Occipital lobe (tissue), 3 donors: ENCODE measurements at places on chromosomes 16 and 17. TPM values are rescaled to one million over a fixed set of nuclear protein-coding genes. Genes with fewer than 3 reads are reported as not detected.
A peak's percentile ranks its signal among the peaks of the same experiment; 100 is the strongest.

GRCh38 chr17:79866791-79867518 lies 27.7 kb upstream of the CBX4 start:
- no peak for DNase-seq

DNA sequence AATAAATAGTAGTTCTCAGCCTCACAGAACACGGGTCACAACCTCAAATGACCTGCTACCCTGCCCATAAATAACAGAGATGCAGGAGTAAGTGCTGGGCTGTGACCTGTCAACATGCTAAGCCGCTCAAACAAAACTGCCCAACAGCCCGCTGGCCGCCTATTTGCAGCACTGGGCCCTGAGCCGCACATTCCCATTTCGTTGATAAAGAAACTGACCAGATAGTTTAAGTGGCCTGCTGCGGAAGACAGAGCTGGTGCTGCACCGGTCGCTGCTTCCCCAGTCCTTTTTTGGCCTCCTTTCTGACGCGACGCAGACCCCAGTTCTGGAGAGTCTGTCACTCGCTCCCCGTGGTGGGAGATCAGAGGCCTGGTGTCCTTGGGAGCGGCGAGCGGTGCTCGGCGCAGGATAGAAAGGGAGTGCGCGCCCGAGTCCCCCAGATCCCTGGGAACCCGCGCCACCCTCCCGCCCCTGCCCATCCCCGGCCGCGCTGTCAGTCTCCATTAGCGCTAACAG lies 349 bp upstream of the SLC6A2 start:
- DNase-seq = no peak

DNA sequence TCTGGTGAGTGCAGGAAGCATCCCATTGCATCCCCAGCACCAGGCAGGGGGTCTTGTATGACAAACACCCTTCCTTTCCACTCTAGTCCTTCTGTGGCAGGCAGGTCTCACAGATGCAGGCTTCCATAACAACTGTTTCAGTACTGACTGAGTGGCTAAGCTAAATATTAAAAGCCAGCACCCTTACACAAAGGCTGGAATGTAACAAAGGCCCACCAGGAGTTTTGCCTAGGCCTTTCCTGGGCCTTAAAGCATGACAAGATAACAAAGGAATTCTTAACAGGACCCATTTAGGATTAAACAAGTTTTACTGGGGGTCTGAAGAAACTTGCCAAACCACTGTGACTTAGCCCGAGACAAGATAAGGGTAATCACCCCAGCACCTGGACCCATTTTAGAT lies 228.9 kb upstream of the RPL38 start:
- DNase-seq = no peak

DNA sequence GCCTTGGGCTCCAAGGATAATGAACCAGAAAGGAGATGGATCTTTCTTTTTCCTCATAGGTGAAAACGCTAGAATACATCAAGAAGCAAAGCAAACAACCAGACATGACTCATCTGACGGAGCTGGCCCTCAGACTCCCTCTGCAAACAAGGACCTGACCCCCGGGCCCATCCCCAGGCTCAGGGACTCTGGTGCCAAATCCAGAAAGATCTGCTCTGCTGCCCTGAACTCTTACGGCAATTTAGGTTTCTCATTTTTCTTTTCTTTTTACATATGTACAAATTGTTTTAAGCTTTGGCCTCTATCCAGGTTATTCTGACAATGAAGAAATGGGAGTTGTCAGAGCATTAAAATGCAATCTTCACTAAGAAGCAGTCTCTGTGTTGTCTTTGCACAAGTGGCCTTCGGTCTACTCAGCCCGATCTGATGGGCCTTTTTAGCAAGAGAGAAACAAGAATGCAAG lies 17.7 kb downstream of the KNOP1 start:
- no peak for DNase-seq

GRCh38 chr16:57607676-57608461 lies 20.6 kb upstream of the ADGRG1 start:
- DNase-seq = no peak

DNA sequence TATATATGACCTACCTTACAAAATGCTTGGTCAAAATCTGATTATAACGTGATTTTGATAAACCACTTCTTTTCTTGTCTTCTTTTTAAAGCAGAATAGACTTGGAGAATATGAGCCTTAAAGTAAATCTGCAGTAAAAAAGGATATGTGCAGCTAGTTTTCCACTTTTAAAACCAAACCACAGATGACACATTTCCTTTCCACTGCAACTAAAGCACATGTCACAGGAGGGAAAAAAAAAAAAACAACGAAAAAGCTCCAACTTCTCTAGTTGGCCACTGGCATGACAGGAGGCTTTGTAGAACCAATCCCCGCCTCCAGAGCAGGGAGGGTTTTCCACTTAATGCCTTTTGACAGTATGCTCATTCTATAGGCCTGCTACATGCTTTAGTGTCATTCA lies at the start of gene EVI2A:
EVI2A (minus strand) TSS at position 142 of the 400 bp plus-strand sequence. CDS start 2,609 bp downstream, outside the sequence.
- peak; percentile 19 for DNase-seq

- no peak for DNase-seq
Measured at GRCh38 chr16:27969574-27969973, 93.9 kb downstream of the GSG1L start.

DNA sequence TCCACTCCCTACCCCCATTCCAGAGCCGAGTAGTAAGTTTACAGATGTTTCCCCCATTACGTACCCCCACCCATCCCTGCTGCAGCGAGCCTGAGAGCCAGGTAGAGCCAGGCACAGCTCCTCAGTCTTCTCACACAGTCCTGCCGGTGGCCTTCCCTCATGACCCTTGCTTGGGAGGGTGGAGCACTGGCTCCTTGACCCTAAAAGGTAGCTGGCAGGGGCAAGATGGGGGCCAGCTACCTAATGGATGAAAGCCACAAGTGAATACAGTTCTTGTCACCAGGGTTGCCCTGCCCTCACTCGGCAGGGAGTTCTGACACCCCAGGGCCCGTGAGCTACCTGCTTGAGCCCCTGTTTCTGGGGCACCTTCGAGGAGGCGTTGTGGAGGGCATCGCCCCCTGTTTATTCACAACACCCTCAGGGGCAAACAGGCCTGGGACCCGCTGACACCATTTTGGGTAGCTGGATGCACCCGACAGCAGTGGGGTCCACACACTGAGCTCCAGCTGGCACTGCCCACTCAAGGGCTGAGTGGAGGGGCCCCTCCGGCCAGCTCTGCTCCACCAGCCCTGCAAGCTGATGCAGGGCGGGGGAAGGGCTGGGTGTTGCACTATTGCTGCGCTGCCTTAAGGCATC lies 22.2 kb downstream of the ADAM11 start:
- no peak for DNase-seq

DNA sequence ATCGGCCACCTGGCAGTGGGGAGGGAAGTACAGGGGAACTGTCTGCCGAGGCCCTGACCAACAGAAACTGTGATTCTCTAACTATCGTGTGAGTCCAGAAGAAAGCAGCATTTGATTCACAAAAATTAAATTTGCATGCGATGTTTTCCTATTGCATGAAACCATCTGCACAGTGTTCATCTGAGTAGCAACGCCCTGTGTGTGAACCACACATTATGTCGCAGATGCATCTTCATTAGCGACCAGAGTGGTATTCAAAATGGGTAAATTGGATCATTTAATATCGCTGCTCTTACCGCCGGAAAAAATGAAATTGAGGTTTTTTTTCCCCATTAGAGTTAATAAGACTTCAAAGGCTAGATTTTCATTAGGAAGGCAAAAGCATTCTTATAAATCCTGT lies 260.6 kb downstream of the ABCC12 start:
- no peak for DNase-seq

GRCh38 chr17:81566461-81567126 lies 14.4 kb upstream of the FAAP100 start:
- DNase-seq = no peak

- no peak for DNase-seq
Measured at GRCh38 chr17:43308999-43309398, 75.2 kb upstream of the RNU2-1 start.

- DNase-seq = no peak
Measured at GRCh38 chr17:8740486-8740885, 4.2 kb downstream of the CCDC42 start.

DNA sequence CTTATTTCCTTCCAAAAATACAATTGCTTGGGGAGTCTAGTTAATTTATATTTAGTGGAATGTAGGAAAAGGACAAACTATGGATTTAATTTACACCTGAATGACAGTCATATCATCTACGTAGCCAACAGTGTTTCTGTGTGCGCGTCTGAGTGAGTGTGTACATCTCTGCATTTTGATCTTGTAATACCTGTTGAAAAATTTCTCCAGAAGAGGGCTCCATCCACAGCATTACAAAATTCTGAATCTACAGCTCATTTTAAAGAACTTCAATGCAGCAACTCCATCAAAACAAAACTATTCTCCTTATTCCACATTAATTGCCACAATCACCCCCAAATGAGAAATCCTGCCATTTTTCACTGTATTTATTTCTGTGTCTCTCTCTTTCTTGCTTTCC lies 3.9 kb downstream of the CDH13 start:
- no peak for DNase-seq

- no peak for DNase-seq
Measured at GRCh38 chr17:33730131-33730530, 437.0 kb upstream of the ASIC2 start.

The ZG16 gene
- total RNA-seq = not detected

The OR2C1 gene
- total RNA-seq = 0.62 TPM

The ADAM11 gene
- total RNA-seq = 19.0 TPM

The CCL4 gene
- 4.1 TPM for total RNA-seq

The KRT39 gene
- total RNA-seq = not detected

The MYH1 gene
- total RNA-seq = not detected

The P2RX5 gene
- 10.0 TPM for total RNA-seq

The TEX14 gene
- total RNA-seq = 0.31 TPM

The DHODH gene
- total RNA-seq = 3.9 TPM

The ACACA gene
- total RNA-seq = 92.0 TPM

The THAP11 gene
- total RNA-seq = 25.3 TPM

The IRX6 gene
- total RNA-seq = not detected

The GP1BA gene
- total RNA-seq = not detected
